Inflammatory macrophage treated with lipopolysaccharide for 1 hour (primary cell): ENCODE measurements at places on chromosomes 16 and 17.
A peak's percentile ranks its signal among the peaks of the same experiment; 100 is the strongest.

GRCh38 chr16:70679671-70680494, 6.0 kb downstream of the MTSS2 start:
- DNase-seq: no peak

DNA sequence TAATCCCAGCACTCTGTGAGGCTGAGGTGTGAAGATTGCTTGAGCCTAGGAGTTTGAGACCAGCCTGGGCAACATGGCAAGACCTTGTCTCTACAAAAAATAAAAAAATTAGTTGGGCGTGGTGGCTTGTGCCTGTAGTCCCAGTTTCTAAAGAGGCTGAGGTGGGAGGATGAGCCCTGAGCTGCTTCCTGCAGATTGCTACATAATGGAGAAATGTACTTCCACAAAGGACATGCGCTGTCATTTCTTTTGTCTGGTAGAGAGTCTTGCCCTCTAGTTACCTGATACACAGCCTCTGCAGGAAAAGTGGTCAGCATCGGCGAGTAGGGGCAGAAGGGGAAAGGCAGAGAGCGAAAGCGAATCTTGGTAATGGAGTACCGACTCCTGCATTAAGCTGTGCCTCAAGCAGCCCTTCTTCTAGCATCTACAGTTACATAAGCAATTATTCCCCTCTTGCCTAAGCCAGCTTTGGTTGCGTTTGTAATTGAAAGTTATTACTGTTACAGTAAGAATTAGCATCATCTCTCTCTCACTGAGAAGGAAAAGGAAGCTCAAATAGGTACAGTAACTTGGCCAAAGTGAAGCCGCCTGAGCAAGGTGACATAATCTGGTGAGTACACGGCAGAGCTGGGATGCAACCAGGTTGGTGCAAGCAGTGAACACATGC, 18.5 kb upstream of the GGA2 start:
- DNase-seq: peak; percentile 69

DNA sequence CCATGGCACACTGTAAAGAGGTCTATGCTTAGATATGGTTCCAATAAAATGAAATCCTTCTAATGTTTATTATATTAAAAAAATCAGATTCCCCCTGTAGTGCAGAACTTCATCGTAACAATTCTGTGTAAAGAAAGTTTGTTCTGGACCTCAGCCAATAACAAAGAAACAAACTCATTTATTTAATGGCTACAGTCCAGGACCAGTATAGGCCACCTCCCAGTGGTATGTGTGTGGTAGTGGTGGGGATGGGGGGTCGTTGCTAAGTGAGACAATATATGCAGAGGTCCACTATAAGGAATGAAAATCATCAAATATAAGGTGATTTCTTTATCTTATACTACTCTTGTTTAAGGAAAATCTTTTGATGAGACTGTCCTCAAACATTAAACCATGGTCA, 136.4 kb downstream of the CDK5R1 start:
- no peak for DNase-seq

- DNase-seq: peak; percentile 63
Measured at GRCh38 chr17:57782062-57782490, 37.0 kb upstream of the CCDC182 start.

DNA sequence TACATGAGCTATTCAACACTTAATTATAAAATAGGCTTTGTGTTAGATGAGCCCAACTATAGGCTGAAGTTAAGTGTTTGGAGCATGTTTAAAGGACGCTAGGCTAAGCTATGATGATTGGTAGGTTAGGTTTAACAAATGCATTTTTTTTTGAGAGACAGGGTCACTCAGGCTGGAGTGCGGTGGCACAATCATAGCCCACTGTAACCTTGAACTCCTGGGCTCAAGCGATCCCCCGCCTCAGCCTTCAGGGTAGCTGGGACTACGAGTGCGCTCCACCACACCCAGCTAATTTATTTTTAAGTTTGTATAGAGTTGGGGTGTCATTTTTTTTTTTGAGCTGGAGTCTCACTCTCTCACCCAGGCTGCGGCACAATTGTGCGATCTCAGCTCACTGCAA, 19.3 kb upstream of the GPRC5C start:
- no peak for DNase-seq

GRCh38 chr17:56480501-56480900, 113.0 kb upstream of the NOG start:
- no peak for DNase-seq

GRCh38 chr16:52366983-52367382, 180.0 kb downstream of the TOX3 start:
- DNase-seq: no peak

DNA sequence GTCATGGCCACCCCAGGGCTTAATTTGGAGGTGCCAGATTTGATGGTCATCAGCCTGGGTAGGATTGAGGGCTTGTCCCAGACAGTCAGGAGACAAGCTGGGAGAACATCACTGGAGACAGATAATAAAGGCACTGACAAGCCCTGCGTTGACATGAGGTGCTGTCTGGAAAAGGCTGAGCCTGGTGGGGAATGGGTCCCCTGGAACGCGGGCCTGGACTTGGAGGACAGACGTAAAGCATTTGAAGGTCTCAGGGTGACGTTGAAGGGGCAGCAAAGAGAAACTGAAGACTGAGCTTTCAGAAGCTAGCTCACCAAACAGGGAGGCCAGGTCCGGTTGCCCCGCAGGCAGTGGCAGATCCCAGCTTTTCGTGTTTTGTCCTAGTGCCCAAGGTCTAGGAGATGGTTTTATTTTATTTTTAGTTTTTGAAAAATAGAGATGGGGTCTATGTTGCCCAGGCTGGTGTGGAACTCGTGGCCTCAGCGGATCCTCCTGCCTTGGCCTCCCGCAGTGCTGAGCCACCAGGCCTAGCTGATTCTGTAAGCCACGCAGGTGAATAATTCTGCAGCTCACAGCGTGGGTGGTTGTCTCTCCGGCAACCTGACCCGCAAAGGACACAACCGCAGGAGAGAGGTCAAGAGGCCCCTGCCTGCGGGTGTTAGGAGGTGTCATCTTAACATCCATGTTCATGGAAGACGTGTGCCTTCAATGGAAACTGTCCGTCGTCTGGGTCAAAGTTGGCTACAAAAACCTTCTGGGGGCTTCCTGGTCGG, 37.6 kb downstream of the METRNL start:
- DNase-seq: no peak

GRCh38 chr17:64418506-64419339, 28.1 kb upstream of the PECAM1 start:
- DNase-seq: peak; percentile 82

GRCh38 chr17:37796076-37796475, 51.2 kb upstream of the HNF1B start:
- no peak for DNase-seq

DNA sequence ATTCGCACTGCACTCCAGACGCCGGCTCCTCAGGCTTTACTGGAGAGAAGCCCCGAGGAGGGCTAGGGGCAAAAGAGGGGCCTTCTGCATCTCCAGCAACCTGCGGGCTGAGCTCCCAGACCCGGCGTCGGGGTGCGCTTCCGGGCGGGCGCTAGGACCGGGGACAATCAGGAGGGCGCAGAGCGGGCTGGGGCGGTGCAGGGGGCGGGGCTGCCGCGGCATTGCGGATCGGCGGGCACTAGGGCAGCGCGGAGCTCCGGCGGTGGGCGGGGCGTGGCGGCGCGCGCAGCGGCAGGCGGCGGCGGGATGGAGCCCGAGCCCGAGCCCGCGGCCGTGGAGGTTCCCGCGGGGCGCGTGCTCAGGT, at the start of gene TSEN54:
TSEN54 (plus strand) TSS at position 274 of the 364 bp plus-strand sequence; CDS start at position 307, 33 bp downstream.
- DNase-seq: peak; percentile 82

GRCh38 chr16:4064950-4065352, 51.3 kb downstream of the ADCY9 start:
- DNase-seq: no peak

GRCh38 chr16:8708536-8708935, 34.1 kb downstream of the ABAT start:
- DNase-seq: no peak

DNA sequence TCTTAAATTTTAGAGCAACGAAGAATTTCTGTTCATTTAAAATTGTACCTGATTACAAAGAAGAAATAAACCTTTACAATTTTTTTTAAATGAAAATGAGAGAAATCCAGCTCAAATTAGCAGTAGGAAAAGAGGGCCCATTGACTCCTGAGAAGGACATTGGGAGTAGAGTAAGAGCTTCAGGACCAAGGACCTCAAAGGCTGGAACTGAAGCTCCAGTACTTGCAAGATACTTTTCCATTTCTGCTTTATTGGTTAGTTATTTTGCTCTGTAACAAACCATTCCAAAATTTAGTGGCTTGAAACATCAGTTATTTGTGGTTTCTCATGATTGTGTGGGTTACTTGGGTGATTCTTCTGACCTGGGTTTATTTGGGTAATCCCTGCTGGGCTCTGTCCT, 165.9 kb downstream of the PRKCB start:
- DNase-seq: no peak

DNA sequence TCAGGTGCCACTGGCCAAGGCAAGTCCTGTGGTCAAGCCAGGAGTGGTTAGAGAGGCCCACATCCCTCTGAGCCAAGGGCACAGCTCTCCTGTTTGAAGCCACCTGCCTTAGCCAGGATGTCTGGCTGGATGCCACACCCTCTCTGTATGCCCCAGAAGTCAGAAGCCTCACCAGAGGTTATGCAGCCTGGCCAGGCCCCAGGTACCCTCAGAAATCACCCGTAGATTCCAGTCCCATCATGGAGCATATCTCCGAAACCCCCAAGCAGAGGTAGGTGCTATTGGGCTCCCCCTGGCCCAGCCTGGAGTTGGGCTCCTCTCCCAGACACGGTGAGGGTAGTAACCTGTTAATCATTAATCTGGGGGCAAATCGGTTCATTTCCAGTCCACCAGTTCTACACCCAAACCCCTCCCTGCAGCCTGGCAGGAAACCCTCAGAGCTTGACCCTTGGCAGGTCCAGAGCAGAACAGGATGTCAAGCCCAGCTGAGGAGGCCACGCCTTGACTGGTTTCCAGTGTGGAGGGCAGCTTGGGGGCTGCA, 60.6 kb upstream of the TMEM97 start:
- no peak for DNase-seq

- no peak for DNase-seq
Measured at GRCh38 chr17:59508999-59509625, 56.3 kb upstream of the DHX40 start.
